CD14-positive monocyte (primary cell): ENCODE measurements at places on chromosomes 7 and 10.
A peak's percentile ranks its signal among the peaks of the same experiment; 100 is the strongest.

DNA sequence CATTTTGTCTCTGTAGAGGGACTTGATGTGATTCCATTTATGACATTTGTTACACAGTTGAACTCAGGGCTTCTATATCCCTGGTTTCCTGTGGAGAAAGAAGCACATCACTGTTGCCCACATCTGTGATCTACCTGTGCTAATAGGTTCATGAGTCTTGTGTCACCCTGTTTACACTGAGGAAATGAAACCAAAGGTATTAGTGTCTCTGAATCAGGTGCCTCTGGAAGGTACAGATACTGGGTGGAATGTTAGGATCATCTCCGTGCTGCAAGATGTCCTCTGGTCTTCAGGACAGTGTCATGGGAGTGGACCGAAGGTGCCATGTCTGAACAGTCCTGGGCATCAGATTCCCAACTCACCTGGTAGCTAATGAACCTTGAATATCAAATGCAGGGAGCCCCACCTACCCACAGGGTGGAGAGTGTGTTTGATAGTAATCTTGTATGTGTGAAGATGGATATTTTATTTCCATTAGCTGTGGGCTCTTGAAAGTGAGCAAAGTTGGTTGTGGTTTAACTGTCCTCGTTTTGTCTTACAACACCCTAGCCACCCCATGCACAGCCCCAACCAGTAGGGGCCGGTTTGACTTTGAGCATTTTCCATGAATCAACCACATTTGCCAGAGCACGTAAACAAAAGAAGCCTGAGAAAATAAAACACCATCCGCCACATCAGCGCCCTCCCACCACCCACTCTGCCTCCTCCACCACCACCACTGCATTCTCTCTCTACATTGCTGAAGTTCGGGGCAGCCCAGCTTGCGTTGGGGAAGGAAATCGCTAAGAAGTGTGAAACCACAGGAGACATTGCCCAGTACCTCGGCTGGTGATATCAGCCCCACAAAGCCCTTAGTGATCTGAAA is 40.7 kb downstream of the TARP start:
- DNase-seq, result peak; percentile 19

- DNase-seq, result no peak
These were observed 18.6 kb downstream of the C7orf33 start for GRCh38 chr7:148609045-148609725.

- DNase-seq, result no peak
These were observed 1.7 kb downstream of the NYAP1 start for GRCh38 chr7:100485471-100485876.

- no peak for DNase-seq
These were observed 43.2 kb downstream of the PTPRZ1 start for GRCh38 chr7:121916211-121916610.

GRCh38 chr7:156532016-156532602 is 108.5 kb upstream of the RNF32 start:
- DNase-seq, result no peak

GRCh38 chr10:283916-284356 is 148.7 kb downstream of the ZMYND11 start:
- no peak for DNase-seq

- no peak for DNase-seq
These were observed 11.1 kb upstream of the PARD3 start for GRCh38 chr10:34826221-34826620.

DNA sequence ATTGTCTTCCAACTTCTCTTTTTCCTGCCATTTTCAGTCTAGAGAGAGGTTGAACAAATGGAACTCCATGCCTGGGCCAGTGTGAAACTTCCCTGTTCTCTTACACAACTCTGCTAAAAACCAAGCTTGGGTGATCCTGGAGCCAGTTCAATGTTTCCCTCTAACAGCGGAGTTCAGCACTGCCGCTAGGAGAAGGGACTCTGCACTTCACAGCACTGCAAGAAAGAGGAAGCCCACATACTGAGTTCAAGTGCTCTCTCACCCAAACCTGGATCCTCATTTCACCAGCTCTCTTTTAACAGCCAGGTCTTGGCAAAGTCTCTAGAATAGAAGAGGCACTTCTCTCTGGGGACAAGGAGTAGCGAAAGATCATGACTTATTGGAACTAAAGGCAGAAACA is 18.8 kb downstream of the FOXI2 start:
- DNase-seq, result peak; percentile 41

- no peak for DNase-seq
These were observed 92.6 kb upstream of the HECTD2 start for GRCh38 chr10:91317541-91317940.

DNA sequence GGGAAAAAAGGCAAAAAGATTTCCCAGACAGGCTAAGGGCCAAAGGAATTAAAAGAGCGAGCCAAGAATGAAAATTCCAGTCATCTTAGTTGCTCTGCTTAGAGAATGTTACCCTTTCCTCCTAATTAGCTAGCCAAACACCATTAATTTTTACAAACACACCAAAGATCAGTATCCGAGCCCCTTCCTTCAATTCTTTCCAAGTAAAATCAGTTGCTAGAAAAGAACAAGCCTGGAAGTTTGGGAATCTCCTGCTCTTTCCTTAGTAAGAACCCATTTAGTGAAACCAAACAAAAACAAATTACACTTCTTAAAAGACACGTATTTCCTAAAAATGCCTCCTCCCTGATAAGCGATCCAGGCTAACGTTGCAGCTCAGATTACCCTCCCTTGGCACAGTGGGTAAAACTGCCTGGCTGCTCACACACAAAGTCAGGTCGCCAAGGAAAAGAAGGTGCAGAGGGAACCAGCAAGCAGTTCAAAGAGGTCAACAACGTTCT is 57.1 kb upstream of the ABLIM1 start:
- no peak for DNase-seq

- DNase-seq, result no peak
These were observed 24.4 kb downstream of the SKIDA1 start for GRCh38 chr10:21501091-21501490.

DNA sequence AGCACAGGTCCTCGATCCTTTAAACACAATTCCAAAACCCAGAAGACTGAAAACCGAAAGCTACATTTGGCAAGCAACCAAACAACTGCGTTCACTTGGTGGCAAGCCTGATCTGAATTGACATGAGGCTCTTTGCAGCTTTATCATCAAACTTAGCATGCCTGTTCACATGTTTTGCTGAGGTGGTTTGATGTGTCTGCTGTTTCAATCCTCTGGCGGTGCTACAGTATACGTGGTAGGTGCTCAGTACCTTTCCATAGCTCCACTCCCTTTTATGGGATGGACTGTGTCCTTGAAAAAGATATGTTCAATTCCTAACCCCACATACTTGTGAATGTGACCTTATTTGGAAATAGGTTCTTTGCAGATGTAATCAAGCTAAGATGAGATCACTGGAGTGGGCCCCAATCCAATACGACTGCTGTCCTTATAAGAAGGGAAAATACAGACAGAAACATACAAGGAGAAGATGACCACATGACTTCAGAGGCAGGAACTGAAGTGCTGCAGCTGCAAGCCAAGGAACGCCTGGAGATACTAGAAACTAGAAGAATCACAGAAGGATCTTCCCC is 33.4 kb downstream of the CCDC6 start:
- no peak for DNase-seq

- no peak for DNase-seq
These were observed 352.5 kb downstream of the GPAM start for GRCh38 chr10:111831058-111831457.

DNA sequence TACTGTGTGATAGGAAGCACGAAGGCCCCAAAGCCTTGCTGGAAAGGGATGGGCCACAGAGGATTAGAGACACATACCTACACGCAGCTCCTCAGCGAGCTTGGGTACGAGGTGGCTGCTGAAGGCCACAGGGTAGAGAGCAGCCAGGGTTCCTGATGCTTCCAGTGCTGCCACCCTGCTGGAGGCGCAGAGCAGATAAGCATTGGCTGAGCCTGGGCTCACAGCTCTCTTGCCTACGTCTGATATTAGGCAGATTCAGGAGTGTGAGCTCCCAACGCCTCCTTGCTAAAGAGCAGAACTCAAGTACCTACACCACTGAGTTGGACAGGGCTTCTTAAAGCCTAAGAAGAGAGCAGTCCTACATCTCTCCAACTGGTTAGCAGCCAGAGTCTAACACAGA is 20.0 kb downstream of the ZDHHC16 start:
- DNase-seq, result no peak

GRCh38 chr7:2001601-2002442 is 230.9 kb downstream of the MAD1L1 start:
- no peak for DNase-seq

GRCh38 chr10:118101501-118101900 is 54.8 kb upstream of the RAB11FIP2 start:
- DNase-seq, result no peak

GRCh38 chr10:16612115-16612980 is 90.7 kb upstream of the C1QL3 start:
- DNase-seq, result no peak

DNA sequence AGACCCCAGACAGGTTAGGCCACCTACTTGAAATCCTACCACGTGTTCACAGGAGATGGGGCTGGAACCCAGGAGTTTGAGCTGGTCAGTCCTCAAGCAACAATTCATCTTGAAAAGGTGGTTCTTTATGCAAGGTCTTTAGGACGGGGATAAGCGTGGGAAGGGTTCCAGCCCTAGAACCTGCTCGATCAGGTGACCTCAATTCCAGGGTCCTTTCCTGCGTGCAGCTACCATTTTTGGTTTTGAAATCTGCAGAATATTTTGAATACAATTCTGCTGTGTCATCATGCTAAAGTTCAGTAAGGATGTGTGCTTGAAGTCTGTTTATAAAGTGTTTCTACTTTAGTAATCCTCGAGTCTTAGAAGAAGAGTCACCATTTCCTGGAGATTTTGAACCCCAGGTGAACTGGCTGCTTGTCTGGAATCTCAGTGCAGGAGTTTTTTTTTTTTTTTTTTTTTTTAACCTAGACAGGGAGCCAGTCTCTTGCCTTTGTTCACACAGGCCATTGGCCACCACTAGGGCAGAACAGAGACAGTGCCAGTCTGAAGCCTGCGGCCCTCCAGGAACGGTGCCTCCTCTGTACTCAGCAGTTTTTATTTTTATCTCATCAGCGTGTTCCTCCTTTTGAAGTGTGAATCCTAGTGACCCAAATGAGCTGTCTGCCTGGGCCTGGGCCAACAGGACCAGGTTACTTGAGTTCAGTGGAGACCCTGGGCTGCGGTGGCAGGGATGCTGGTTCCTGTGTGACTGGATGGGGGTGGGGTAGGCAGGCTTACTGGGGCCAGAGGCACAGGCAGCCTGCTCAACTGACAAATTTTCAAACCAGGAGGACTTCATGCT is 54.6 kb downstream of the EEPD1 start:
- DNase-seq, result peak; percentile 87

DNA sequence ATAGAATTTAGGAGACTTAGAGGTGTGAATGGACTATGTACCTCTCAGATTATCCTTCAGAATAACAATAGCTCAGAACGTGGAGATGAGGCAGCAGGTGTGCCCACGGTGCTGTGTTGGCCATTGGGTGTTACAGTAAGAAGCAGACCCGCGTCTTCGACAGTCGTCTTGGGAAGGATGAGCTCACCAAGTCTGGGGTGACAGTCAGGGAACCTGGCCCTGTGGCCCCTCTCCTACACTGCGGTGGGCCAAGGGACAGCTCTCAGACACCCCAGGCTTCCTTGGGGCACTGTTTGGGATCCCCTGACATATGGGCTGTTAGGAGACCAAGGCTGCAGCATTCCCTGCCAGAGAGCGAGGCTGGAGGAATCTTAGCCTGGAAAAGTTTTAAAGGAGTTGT is 88.5 kb downstream of the ACTR3B start:
- no peak for DNase-seq

DNA sequence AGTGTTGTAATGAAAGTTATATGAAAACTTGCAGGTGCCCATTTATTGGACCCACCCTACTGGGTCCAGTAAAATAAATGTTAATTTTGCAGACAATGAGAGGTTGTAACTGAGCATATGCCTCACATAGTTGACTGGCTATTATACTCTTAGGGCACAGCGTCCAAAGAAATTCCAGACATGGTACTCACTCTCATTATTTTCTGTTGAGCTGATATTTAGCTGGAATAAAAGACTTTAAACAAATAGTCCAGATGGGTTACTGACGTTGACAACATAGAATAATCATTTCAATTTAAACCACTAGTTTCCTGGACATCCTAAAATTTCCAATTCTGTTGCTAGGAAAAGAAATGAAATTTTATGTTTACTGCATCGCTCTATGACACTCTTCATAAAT is 174.5 kb downstream of the ZNF365 start:
- no peak for DNase-seq

DNA sequence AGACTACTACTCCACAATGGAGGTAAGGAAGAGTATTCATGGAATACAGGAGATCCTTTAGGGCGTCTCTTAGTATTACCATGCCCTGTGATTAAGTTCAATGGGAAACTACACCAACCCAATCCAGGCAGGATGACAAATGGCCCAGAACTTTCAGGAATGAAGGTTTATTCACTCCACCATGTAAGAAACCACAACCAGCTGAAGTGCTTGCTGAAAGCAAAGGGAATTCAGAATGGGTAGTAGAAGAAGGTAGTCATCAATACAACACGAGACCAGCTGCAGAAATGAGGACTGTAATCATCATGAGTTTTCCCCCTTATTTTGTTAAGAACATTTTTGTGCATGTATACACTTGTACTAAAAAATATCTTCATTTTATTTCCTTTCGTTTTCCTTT is 76.6 kb downstream of the GPR37 start:
- DNase-seq, result no peak

- no peak for DNase-seq
These were observed 440 bp downstream of the CTNNA3 start for GRCh38 chr10:67695555-67695954.

DNA sequence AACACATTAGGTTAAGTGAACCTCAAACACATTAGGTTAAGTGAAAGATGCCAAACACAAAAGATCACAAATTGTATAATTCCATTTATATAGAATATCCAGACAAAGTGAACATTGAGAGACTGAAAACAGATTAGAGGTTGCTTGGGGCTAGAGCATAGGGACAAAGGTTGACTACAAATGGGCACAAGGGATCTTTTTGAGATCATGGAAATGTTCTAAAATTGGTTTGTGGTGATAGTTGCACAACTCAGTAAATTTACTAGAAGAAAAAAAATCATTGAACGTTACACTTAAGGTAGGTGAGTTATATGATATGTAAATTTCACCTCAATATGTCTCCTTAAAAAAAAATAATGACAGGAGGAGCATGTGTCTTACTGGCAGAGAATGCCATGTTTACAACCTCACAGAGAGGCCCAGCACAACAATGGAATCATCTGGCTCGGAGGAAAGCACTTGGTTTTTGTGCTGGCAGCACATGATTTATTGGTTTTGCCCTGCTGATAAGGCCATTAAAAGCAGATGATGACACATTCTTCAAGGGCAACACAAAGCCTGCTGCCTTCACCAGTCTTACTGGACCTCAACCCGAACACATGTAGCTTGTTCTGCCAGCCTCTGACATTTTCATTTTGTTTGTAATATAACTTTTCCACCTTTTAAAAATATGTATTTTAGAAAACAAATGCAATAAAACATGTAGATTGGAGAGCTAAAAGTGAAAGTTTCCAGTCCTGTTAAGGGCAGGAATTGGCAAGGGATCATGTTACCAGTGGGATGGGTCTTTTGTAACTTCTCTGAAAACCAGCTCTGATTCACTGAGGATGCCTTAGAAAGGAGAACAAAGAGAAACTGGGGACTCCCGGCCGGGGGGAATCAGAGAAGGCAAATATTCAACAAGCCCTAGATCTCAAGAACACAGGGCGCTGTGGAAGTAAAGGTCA is 11.9 kb upstream of the LMOD2 start:
- no peak for DNase-seq
